Thymus (tissue), 14 donors: ENCODE measurements at places on chromosomes 7 and 10. TPM values are rescaled to one million over a fixed set of nuclear protein-coding genes. Genes with fewer than 3 reads are reported as not detected.

Gene C10orf53
- polyA plus RNA-seq: 0.05 TPM

Gene BUD31
- polyA plus RNA-seq: 123 TPM

Gene POM121L12
- not detected for polyA plus RNA-seq

Gene COX15
- polyA plus RNA-seq: 17.5 TPM

Gene DPP6
- 0.75 TPM for polyA plus RNA-seq

Gene ADARB2
- 0.66 TPM for polyA plus RNA-seq

Gene PSD
- polyA plus RNA-seq: 3.8 TPM

Gene MSMB
- 8.6 TPM for polyA plus RNA-seq

Gene CRYGN
- polyA plus RNA-seq: 0.34 TPM

Gene SPDYE6
- polyA plus RNA-seq: 0.16 TPM

Gene CYP3A7
- polyA plus RNA-seq: 11.4 TPM

Gene BTBD16
- 1.2 TPM for polyA plus RNA-seq

Gene NODAL
- polyA plus RNA-seq: 0.21 TPM

Gene CCDC172
- polyA plus RNA-seq: 0.16 TPM

Gene VCL
- polyA plus RNA-seq: 15.4 TPM

Gene SORCS3
- polyA plus RNA-seq: 0.05 TPM

Gene OR9A4
- polyA plus RNA-seq: not detected

Gene GPR85
- polyA plus RNA-seq: 1.3 TPM

Gene CYP3A4
- 11.1 TPM for polyA plus RNA-seq

Gene HGF
- 1.2 TPM for polyA plus RNA-seq

Gene IDI2
- polyA plus RNA-seq: 0.14 TPM

Gene H2BK1
- 0.25 TPM for polyA plus RNA-seq

Gene OR2A42
- polyA plus RNA-seq: 0.02 TPM

Gene HUS1
- polyA plus RNA-seq: 10.5 TPM

Gene ASB10
- polyA plus RNA-seq: 0.05 TPM

Gene VGF
- polyA plus RNA-seq: 0.52 TPM

Gene MUC12
- 1.4 TPM for polyA plus RNA-seq

Gene OIT3
- polyA plus RNA-seq: 0.07 TPM

Gene CRTAC1
- 0.30 TPM for polyA plus RNA-seq

Gene CHN2
- polyA plus RNA-seq: 6.5 TPM

Gene SNCG
- 69.4 TPM for polyA plus RNA-seq

Gene RASSF4
- polyA plus RNA-seq: 50.0 TPM

Gene CPEB3
- 1.8 TPM for polyA plus RNA-seq
